Bronchial smooth muscle cell (primary cell): ENCODE measurements at places on chromosomes 4 and X. TPM values are rescaled to one million over a fixed set of nuclear protein-coding genes. Genes with fewer than 3 reads are reported as not detected.

Gene SPATA4
- total RNA-seq: 0.16 TPM in 1 of 2 replicates, not detected in the other

Gene BTC
- total RNA-seq: 0.26 and 0.63 TPM in 2 replicates

Gene ANOS1
- total RNA-seq: 0.26 TPM in 1 of 2 replicates, not detected in the other

Gene PPM1K
- 23.2 and 33.7 TPM in 2 replicates for total RNA-seq

Gene ANK2
- total RNA-seq: 241 and 284 TPM in 2 replicates

Gene ZCCHC18
- total RNA-seq: 0.69 and 1.7 TPM in 2 replicates

Gene TIMP1
- 562 and 1,128 TPM in 2 replicates for total RNA-seq

Gene USP17L20
- total RNA-seq: not detected in 2 replicates

Gene AVPR2
- total RNA-seq: not detected in 2 replicates

Gene ETNPPL
- not detected in 2 replicates for total RNA-seq

Gene CLNK
- total RNA-seq: not detected in 2 replicates

Gene DRD5
- not detected in 2 replicates for total RNA-seq

Gene ANXA5
- 772 and 851 TPM in 2 replicates for total RNA-seq

Gene UGT2B15
- not detected in 2 replicates for total RNA-seq

Gene RTL9
- total RNA-seq: under 0.01 TPM in 2 replicates

Gene RGN
- 0.26 and 2.4 TPM in 2 replicates for total RNA-seq

Gene PFKFB1
- total RNA-seq: 0.16 TPM in 1 of 2 replicates, not detected in the other

Gene GPRIN3
- under 0.01 TPM in 1 of 2 replicates, not detected in the other for total RNA-seq

Gene SORBS2
- total RNA-seq: 0.32 TPM in 1 of 2 replicates, not detected in the other

Gene GPRASP2
- total RNA-seq: 22.5 and 24.5 TPM in 2 replicates
